ENCODE measurements at places on chromosomes 7 and 10.

DNA sequence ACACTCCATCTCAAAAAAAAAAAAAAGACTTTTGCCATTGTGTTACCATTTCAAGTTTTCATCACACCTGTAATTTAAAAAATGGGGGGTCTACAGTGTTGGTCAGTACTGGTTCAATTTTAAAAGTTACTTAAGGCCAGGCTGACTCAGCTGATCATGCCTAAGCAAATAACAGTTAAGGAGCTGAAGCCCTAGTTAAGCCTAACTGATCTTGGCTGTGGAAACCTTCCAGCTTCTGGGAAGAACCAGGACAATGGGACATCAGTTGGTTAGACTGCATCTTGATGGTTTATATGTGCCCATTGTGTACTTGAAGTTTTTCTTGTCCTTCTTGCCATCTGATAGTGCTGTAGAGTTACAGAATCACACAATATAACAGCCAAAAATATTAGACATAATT is 26.7 kb downstream of the VCL start:
- no peak for DNase-seq

GRCh38 chr10:16894821-16895220 is 77.6 kb upstream of the RSU1 start:
- DNase-seq = no peak

- DNase-seq = no peak
Observed at GRCh38 chr7:112866424-112866823, 76.2 kb upstream of the TMEM168 start.

GRCh38 chr7:131538813-131539179 is 17.6 kb downstream of the PODXL start:
- DNase-seq = no peak

DNA sequence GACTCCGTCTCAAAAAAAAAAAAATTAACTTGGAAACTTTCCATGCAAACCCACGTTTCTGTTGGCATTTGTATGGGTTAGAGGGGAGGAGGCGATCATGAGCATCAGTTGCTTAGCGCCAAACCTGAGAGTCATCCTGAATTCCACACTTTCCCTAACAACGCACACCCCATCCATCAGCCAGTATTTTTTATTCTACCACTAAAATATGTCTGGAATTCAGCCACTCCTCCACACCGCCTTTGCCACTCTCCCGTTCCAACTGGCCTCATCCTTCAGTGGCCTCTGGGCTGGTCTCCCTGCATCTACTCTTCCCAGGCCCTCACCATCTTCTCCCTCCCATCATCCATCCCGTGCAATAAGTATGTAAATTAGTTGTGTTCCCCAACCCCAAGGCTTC is 4.7 kb upstream of the LMBR1 start:
- no peak for DNase-seq

DNA sequence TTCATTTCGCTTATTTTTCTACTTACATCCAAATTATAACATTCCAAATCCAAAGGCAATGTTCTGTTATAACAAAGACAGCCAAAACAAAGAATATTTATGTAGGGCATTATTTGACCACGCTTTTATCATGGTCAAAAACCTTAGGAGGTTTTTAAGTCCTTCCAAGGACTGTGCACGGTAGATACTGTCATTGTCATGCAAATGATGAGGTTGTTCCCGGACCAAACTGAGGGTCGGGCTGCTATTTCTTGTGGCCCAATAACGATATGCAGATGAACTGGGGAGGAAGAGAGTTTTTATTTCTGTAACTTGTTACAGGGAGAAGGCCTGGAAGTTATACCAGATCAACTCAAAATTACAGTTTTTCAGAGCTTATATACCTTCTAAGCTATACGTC is 56.6 kb upstream of the STEAP4 start:
- no peak for DNase-seq

- no peak for DNase-seq
Observed at GRCh38 chr7:94368371-94368791, 26.3 kb upstream of the COL1A2 start.

Data from stimulated activated CD4-positive, alpha-beta T cell treated with anti-CD3 and anti-CD28 coated beads, Interleukin-1b, Interleukin-23, amount 100 ng/mL, for 1 hour (primary cell).